IMR-90 (cell line): ENCODE measurements at places on chromosomes 2 and 18. TPM values are rescaled to one million over a fixed set of nuclear protein-coding genes. Genes with fewer than 3 reads are reported as not detected.

- no peak for DNase-seq
These were observed 490.7 kb downstream of the EIPR1 start for GRCh38 chr2:2886922-2887321.

DNA sequence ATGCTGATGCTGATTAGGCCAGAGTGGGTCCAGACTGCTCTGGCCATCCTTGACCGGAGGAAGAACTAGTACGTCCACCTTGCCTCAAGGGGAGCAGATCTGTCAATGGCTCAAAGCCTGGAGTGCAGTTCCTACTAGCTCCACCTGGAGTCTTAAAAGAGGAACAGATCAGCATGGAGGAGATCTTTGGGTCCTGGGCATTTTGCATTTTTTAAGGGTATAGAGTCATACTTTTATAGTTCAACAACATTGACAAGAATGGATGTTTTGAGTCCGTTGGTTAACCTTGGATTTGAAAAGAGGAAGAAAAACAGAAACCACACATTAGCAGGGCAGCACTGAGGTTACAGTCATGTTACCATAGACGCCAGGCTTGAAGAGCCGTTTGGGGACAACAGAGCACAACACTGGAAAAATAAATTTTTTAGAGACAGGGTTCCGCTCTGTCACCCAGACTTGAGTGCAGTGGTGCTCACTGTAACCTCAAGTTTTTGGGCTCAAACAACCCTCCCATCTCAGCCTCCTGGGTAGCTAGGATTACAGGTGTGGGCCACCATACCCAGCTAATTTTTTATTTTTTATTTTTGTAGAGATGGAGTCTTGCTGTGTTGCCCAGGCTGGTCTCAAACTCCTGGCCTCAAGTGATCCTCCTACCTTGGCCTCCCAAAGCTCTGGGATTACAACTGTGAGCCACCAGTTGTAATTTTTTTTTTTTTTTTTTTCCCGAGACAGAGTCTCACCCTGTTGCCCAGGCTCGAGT lies 78.5 kb downstream of the PRKCE start:
- no peak for DNase-seq

DNA sequence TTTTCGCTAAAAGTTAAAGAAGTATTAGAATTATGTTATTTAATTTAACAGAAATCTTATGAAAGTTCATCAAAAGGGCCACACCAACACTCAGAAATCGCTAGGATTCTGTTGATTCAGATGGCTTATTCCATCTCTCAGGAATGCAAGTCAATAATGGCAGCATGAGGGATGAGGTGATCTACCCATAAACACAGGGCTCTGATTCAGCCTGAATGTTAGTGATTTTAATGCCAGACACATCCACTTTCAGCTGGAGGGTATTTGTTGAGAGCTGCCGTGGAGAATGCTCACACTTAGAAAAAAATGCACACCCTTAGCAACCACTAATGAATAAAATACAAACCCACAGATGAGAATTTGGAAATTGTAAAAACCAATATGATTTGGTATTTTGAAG lies 173.3 kb upstream of the ERBB4 start:
- DNase-seq = peak; percentile 92

GRCh38 chr18:42586601-42587000 lies 528.9 kb downstream of the RIT2 start:
- DNase-seq = no peak

DNA sequence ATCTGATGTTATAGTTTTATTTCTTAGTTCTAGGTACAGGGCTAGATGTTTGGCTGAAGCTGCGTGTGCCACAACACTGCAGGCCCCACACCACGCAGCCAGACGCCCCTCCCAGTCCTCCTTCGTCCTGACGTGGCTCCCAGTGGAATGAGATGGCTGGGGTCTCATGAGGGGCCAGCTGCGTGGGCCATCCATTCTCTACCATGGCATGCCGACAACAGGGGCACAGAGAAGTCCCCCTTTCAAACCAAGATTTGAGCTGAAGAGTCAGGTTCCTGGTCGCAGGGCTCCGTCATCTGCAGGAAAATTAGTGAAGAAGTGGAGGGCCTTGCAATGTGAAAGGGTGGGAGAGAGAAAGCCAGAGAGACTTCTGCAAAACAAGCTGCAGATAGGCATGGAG lies 64.5 kb downstream of the PARD6G start:
- no peak for DNase-seq

- no peak for DNase-seq
These were observed 31.7 kb downstream of the HRH4 start for GRCh38 chr18:24491927-24492834.

DNA sequence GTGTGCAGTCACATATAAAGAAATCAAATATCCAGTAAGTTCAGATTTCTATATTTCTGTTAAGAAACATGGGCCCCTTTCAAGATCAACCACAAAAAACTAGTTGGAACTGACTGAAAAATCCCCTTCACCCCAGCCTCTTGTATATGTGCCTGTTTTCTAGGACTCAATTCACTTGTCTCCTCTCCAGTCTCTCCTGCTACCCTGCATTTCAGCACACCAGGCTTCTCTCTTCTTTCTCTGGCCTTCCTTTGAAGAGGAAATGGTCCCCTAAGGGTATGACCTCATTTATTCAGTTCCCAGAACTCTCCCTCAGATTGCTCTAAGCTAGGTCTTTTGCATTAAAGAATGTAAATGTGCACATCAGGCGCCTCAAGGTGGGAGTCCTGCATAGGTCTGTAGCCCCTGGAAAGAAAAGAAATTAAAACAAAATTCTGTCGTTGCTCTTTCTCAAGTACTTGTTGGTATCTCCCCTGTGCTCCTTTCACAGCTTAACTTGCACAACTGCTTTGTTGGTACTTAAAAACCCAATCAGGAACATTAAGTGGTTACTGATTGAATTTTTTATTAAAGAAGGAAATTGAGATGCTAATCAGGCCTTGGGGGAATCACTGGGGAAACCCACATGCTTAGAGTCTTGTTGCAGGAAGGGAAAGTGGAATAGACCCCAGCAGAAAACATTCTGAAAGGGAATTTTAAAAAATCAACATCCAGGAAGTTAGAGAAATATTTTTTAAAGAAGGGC lies 278.4 kb downstream of the AGPS start:
- no peak for DNase-seq

- DNase-seq = no peak
These were observed 1822.6 kb downstream of the SUCLG1 start for GRCh38 chr2:82636402-82637020.

DNA sequence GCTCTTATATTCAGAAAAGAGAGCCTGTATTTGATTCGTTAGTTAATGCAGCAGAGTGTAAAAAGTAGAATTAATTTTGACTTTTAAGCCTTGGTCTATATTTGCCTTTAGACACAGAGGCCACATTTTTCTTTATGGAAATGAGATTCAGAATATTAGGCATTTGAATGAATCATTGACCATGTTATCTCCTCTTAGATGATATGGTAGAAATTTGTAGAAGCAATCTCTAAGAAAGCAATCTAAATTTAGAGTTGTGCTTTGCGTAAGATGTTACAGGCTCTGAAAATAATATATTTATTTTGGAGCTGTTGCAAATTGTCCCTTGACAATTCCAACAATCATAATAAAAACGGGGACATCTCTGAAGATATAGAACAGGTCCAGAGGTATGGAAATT lies 68.3 kb upstream of the ST6GAL2 start:
- DNase-seq = no peak

- peak; percentile 34 for DNase-seq
These were observed 122.9 kb downstream of the LCLAT1 start for GRCh38 chr2:30569946-30570345.

DNA sequence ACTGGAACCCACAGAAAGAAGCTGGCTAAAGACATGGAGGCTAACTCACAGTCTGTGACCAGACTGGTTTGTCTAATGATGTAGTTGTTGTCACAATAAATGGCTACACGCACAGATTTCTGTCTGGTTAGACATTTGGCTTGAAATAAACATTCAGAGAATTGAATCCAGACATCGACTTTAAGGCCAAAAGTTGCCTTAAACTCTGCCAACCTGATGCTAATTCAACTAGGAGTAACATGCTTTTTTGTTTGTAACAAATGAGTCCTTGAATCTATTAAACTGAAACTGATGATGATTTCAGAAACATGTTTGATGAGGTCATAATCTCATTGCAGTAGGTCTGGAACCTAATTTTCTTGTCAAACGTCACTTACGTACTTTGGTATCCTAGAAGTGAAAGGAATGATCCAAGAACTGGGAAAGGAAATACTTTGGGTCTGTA lies 123.8 kb downstream of the ERBB4 start:
- no peak for DNase-seq

DNA sequence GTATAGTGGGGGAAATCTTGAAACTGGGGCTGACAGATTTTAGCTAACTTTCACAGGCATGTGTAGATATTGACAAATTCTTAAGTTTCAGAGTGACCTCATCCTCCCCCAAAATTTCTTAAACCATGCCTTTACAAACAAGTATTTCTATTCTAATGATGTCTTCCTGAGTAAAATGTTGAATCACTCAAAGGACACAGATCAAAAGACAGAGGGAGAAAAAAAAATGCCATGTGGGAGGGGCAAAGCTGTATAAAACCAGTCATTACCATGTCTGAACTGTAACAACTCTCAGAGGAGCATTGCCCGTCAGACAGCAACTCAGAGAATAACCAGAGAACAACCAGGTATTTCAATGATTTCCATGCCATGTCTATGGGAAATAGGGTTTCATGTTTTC lies at the start of gene SERPINB2:
Gene SERPINB2, plus strand, starts transcription at position 282 of the 400 bp plus-strand sequence. CDS start 3,740 bp downstream, outside the sequence.
- DNase-seq = peak; percentile 41

DNA sequence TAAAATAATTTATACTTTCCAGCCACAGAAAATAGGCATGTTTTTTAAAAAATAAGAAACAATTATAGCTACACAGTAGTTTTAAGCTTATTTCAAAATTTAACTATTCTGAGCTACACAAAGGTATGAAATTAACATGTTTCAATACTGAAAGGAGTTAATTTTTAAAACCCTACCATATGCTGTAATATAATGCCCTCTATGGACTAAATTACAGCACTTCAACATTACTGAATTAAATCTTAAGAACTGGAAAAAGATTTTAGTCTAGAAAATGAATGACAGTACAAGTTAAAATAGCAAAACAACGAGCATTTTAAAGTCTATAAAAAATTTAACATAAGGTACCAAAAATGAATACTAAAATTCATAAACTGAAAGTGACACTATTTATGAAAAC lies 36.3 kb downstream of the RTN4 start:
- no peak for DNase-seq

- DNase-seq = no peak
These were observed 1800.4 kb upstream of the CELF4 start for GRCh38 chr18:39365836-39366485.

DNA sequence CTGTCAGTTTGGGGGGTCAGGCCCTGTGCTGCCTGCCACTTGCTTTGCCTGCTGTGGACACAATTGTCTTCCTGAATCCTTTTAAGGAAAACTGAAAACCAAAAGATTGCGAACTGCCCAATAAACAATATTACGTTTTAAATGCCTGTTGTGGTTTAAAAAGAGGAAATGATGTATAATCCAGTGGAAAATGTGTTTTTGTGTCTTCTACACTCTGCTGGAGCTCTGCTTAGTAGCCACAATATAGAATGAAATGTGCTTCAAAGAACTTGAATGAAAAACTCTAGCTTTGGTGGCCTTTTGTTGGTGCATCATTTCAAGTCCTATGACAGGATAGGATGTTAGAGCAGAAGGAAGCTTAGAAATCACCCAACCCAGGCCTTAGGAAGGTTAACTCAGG lies 23.2 kb upstream of the CABYR start:
- DNase-seq = no peak

DNA sequence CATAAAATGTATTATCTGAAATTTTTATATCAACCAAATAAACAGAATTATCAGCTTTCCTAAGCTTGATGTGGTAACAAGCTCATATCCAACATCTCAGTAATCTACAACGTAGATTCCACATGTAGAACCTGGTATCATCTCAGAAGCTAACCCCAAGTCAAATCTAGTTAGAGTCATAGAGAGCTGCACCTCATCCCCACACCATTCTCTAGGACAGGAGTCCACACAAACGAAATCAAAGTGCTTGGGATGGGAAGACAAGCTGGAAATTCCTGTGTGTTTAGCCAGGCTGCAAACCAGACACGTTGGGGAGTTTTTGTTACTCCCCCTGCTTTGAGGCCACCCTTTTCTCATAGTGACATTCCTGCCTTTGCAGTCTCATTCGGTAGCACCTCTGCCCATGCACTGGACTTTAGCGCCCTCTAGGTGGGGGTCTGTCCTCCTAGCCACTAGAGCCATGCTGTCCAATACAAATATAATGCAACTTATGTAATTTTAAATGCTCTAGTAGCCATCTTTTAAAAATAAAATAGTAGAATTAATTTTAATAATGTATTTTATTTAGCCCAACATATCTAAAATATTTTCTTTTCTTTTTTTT lies 28.1 kb upstream of the SATB2 start:
- DNase-seq = peak; percentile 49

DNA sequence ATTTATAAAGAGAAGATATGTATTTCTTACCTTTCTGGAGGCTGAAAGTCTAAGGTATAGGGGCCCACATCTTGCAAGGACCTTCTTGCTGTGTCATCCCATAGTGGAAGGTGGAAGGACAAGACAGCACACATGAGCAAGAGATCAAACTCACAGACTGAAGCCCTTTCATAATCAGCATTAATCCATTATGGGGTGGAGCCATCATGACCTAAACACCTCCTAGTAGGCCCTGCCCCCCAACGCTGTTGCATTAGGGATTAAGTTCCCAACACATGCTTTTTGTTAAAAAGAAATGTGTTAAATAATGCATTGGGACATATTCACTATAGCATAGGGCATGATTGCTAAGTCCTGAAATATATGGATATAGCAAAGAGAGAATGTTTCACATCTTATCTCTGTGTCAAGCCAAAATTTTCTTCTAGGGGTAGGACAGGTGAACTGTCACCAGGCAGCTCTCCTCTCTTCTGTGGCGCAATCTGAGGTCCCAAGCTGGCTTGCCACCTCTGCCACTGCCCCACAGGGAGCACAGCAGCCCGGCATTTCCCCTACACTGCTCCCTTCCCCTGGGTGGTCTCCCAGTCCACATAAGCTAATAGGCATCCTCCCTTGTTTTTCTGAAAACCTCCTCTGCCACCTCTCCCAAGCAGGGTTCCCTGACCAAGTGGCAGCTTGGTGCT lies 8.3 kb upstream of the CTIF start:
- DNase-seq = no peak

PHLPP1 gene
- 3.6 TPM in 2 replicates for total RNA-seq

OR6B3 gene
- not detected in 2 replicates for total RNA-seq

STPG4 gene
- 0.18 and 0.28 TPM in 2 replicates for total RNA-seq

CD8B2 gene
- total RNA-seq = not detected in 2 replicates

KRTCAP3 gene
- not detected in 2 replicates for total RNA-seq

LCLAT1 gene
- total RNA-seq = 11.5 and 18.3 TPM in 2 replicates
